ENCODE measurements at places on chromosomes 2 and 18. TPM values are rescaled to one million over a fixed set of nuclear protein-coding genes. Genes with fewer than 3 reads are reported as not detected.

The RUFY4 gene
- total RNA-seq, result 2.8 TPM

The MATN3 gene
- total RNA-seq, result not detected

The ZNF2 gene
- total RNA-seq, result 2.3 TPM

The UGT1A5 gene
- total RNA-seq, result not detected

GRCh38 chr2:101307503-101307902 is 998 bp downstream of the RNF149 start:
- DNase-seq, result no peak

DNA sequence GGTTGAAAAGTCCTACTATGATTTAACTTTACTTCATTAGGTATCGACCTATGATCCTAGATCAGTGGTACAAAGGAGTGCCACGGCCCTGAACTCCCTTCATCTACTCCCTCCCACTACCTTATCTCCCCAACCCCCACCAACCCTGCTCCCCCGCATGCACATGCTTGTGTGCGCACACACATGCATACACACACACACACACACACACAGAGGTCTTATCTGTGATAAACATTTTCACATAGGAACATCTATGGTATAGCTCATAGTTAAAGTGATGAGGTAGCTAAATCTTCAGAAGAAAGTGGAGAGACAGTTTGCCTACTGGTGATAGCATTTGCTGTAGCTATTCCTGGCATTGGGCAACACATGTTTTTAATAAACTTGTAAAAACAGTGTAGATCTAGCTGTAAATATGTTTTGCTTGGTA is 471.3 kb downstream of the ZEB2 start:
- no peak for DNase-seq

- no peak for DNase-seq
Observed at GRCh38 chr18:26700728-26701127, 152.4 kb upstream of the KCTD1 start.

- no peak for DNase-seq
Observed at GRCh38 chr2:55782528-55783173, 89.0 kb upstream of the PNPT1 start.

- no peak for DNase-seq
Observed at GRCh38 chr18:59123588-59124369, 15.9 kb upstream of the SEC11C start.

GRCh38 chr2:45256867-45257641 is 247.8 kb upstream of the SIX2 start:
- DNase-seq, result no peak

- DNase-seq, result no peak
Observed at GRCh38 chr2:25341011-25341727, 556 bp downstream of the DNMT3A start.

Measured in naive thymus-derived CD4-positive, alpha-beta T cell (primary cell).